Muscle of leg (tissue), 16 donors: ENCODE measurements at places on chromosomes 3 and 15. TPM values are rescaled to one million over a fixed set of nuclear protein-coding genes. Genes with fewer than 3 reads are reported as not detected.

Gene SH2D7
- polyA plus RNA-seq: 0.06 TPM

Gene FSIP1
- 0.36 TPM for polyA plus RNA-seq

Gene ITIH3
- polyA plus RNA-seq: 1.6 TPM

Gene KLHL40
- 89.3 TPM for polyA plus RNA-seq

Gene ARPP19
- polyA plus RNA-seq: 65.8 TPM

Gene GOLGA8K
- polyA plus RNA-seq: 0.94 TPM

Gene CD47
- polyA plus RNA-seq: 81.5 TPM

Gene P2RY14
- 0.90 TPM for polyA plus RNA-seq

Gene MON1A
- 7.7 TPM for polyA plus RNA-seq

Gene SLC28A1
- 1.5 TPM for polyA plus RNA-seq

Gene MED12L
- 4.9 TPM for polyA plus RNA-seq

Gene SPINT1
- polyA plus RNA-seq: 1.0 TPM

Gene ICE2
- polyA plus RNA-seq: 29.8 TPM

Gene DPPA2
- not detected for polyA plus RNA-seq

Gene GOLGA8S
- polyA plus RNA-seq: 0.49 TPM

Gene ALG1L2
- 1.5 TPM for polyA plus RNA-seq

Gene DNAH1
- 4.4 TPM for polyA plus RNA-seq

Gene ADAMTS17
- 5.0 TPM for polyA plus RNA-seq

Gene GANC
- 13.1 TPM for polyA plus RNA-seq

Gene TTLL13
- not detected for polyA plus RNA-seq

Gene CYP8B1
- polyA plus RNA-seq: 0.08 TPM

Gene HRH1
- polyA plus RNA-seq: 3.2 TPM

Gene C3orf70
- polyA plus RNA-seq: 4.1 TPM

Gene CLDN16
- polyA plus RNA-seq: 0.16 TPM

Gene RBPMS2
- polyA plus RNA-seq: 4.7 TPM
